CD4-positive, alpha-beta T cell treated with Interferon gamma for 1 hour (primary cell): ENCODE measurements at places on chromosomes 2 and 18.

GRCh38 chr2:73907840-73908452, 15.1 kb downstream of the ACTG2 start:
- DNase-seq: peak; percentile 58

DNA sequence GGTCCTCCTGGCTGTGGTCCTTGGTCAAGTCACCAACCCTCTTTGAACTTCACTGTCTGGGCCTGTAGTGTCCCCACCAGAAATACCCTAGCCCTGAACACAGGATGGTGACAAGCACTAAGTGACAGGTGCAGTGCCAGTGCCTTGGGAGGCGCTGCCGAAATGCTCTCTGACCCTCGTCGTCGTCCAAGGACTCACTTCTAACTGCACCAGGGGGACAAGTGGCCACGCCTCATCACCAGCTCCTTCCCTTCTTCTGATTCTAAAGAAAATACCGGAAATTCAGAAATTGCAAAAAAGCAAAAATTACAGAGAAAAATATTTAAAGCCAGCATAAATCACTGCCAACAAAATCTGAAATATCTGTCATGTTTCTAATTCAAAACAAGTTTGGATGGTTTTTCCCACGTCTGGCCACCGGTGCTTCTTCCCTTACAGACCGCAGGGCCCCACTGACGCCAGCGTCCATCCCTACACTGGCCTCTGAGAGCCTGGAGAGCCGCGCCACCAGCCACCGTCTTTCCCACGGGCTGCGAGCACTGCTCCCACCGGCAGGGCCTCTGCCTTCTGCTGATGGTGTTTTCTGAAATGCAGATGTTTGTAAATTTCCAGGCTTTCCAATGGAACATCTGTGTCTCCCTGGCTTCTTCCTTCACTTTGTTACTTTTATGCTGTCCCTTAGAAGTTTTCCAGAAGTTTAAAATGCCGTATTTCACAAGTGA, 37.4 kb upstream of the GPC1 start:
- no peak for DNase-seq

DNA sequence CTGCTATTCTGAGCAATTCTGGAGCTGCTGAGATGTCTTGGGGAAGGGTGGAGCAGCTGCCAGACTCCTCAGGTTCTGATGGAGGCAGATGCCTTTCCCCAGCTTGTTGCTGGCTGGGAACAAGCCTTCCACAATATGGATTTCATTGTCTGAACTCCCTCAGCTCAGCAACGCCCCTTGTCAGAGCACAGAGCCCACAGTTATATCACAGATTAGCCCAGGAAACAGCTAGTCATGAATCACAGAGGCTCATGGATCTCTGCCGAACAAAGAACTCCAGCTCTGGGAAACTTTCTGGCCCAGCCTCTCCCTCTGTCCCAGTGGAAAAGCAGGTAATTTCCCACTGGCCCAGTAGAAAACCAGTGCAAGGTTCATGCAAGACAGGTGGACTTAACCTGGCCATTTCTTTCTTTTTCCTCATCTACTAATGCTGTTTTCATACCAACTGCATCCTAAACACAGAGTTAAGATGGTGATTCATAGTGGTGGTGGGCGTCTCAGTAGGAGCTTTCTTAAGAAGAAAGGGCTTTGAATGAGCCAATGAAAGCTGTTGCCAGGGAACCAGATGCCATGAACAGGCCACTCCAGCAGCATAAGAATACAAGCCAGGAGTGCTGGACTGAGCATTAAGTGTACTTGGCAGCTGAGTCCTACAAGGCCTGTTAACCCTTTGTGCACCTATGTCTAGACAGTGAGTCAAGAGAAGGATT, 8.7 kb upstream of the KIAA2012 start:
- no peak for DNase-seq

DNA sequence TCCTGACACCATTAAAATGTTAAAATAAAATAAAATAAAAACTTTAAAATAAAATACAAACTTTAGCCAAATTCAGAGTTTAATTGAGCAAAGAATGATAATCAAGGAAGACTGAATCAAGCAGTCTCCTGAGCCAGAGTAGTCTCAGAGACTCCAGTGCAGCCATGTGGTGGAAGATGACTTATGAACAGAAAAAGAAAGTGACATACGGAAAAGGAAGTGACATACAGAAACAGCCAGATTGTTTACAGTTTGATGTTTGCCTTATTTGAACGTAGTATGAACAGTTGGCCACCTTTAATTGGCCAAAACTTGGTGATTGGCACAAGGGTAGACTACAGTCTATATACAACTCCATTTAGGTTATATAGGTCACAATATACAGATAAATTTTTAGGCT, 787.2 kb downstream of the ADCYAP1 start:
- no peak for DNase-seq

GRCh38 chr2:39264733-39265132, 21.0 kb upstream of the CDKL4 start:
- DNase-seq: no peak

GRCh38 chr18:7576077-7576476, 9.0 kb downstream of the PTPRM start:
- DNase-seq: no peak

- no peak for DNase-seq
These were observed 158.3 kb upstream of the NDUFV2 start for GRCh38 chr18:8943900-8944870.

GRCh38 chr2:79717364-79718007, 204.6 kb downstream of the CTNNA2 start:
- no peak for DNase-seq

DNA sequence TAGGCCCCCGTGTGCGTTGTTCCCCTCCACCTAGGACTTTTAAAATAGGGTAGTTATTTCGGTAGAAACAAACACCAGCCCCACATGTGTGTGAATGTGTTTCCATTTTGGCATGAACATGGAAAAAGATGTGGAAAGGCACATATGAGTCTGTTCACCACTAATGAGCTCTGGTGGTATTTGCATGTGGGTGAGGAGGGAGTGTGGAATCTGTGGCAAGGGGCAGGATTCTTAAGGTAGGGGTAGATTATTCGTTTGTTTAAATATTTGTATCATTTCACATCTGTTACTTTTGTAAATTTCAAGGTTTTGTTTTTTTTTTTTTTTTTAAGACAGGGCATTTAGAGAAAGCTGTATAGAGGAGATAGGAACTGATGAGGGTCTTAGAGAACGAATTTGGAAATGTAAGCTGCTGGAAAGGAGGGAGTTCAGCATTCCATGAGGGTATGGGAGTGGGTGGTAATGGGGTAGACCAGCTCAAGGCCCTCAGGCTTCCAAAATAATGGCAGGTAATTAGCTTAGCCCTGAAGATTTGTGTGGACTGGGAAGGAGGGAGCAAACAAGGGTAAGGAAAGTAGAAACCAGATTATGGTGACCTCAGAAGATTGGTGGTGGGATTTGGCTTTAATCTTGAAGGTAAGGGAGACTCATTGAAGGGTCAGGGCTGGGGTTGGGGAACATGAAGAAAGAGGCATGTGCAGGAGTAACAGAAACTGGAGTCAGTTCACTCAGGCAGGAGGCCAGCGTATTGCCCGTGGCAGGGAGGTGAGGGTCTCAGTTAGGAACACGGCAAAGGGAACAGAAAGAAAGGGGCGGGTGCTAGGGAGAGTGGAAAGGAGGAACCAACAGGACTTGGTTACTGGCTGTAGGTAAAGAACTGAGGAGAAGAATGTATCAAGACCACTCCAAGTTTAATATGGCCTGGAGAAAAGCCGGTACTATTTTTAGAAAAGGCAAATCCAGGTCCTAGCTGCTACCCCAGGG, 123.6 kb downstream of the PLB1 start:
- no peak for DNase-seq

- DNase-seq: no peak
These were observed 353.9 kb upstream of the GYPC start for GRCh38 chr2:126302043-126302442.

DNA sequence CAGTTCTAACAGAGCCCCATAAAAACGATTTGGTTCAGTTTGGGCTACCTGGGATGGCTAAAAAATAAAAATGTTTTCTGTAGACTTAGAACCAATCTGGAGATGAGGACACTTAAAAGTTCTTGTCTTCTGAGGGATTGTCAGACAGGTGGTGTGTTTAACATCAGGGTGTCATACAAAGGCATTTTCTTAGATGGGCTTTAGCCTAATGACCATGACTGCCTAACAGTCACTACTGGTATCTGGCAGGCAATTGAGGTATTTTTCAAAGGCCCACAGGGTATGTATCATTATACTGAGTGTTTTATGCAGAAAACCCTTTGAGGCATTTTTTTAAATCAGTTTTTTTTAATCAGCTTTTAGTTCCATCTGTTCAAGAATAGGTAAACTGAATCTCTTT, 341.4 kb downstream of the PARD3B start:
- no peak for DNase-seq

DNA sequence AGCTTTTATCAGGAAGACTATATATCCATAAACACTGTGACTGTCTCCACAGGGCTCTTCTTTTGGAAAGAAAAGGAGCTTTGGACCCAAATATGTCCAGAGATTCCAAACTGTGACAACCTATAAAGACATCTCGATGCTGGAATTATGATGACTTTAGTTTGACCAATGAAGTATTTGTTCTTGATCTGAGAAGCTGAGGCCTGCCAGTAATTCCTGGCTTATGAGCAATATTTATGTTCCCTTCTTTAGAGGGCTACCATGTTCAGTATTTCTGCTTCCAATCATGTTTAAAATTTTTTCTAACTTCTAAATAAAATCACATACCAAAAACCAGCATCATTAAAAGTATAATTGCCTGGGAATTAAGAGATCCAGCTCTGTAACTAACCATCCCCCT, 41.1 kb downstream of the FEZ2 start:
- no peak for DNase-seq

DNA sequence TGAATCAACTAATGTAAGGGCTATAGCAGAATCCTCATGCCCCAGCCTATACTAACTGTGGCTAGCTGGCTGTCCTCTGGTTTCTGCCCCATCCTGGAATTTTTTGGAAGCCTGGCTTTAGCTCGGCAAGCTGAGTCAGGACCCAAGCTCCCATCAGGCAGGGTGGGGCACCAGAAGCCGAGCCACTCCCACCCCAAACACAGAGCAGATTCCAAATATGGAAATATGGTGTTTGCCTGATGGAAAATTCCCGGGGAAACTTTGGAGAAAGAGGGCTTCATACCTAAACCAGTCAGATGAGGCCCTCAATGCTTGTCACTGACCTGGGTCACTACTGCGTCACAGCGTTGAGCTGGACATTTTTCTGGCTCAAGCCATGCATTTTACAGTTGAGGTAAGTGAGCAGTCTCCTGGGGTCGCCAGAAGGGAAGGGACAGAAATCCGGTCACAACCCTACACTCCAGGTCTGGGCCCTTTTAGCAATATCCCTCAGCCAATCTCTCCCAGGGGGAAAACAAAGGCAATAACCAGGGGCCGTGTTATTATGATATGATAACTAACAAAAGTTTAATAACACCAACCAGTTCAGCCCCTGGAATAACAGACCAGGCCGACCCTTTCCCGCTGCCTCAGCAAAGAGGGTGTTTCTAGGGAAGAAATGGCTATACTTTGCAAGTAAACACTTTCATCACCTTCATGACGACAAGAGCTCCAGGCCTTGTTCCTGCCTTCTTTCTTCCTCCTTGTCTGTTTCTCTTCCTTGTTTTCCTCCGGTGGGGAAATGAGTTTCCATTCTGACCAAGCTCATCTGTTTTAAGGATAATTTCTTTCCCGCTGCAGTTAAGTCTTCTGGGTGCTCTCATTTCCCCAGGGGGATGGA, 37.7 kb downstream of the PSD4 start:
- DNase-seq: no peak

DNA sequence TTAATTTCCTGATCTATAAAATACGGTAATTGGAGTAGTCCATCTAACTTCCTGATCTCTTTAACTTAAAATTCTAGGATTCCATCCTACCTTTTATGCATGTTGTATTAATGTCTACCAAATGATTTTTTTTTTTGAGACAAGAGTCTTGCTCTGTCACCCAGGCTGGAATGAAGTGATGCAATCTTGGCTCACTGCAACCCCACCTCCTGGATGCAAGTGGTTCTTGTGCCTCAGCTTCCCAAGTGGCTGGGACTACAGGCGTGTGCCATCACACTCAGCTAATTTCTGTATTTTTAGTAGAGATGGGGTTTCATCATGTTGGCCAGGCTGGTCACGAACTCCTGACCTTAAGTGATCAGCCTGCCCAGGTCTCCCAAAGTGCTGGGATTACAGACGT, 47.8 kb downstream of the CFAP36 start:
- DNase-seq: no peak

GRCh38 chr18:13428319-13428718, 209.8 kb downstream of the LDLRAD4 start:
- DNase-seq: no peak

DNA sequence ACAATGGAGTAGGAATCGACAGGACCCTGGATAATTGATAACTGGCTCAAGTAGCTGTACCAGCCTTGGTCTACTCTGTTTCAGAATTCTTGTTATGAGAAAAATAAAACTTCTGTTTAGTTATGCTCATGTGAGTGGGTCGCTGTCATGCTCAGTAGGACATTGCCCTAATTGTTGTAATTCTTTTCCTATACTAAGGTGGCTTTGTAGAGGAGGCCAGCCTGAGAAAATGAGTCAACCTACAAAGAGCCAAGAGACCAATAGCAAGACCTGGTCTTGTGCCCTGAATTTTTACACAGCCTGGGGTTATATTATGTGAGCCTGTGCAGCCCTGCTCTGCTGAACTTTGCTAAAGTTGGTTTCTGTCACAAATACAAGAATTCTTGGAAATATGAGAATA, 238.4 kb downstream of the MEIS1 start:
- DNase-seq: no peak

- DNase-seq: no peak
These were observed 138.8 kb downstream of the BCL11A start for GRCh38 chr2:60414495-60415138.

DNA sequence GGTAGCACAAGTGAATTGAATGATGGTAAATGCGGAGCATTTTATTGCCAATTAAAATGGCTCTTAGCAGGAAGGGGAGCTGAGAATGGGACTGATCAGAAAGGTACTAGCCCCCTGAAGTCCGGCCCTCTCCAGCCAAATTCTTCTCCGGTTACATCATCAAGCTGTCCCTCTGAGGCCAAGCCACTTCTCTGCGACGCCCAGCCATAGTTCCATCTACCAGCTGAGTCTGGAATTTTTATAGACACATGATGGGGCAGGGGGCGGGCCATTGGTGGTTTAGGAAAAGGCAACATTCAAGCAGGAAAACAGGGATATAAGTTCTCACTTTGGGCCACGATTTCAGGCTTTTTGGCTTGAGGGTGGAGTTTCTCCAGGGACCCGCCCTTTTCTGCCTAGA, 22.7 kb downstream of the RPRM start:
- DNase-seq: no peak

DNA sequence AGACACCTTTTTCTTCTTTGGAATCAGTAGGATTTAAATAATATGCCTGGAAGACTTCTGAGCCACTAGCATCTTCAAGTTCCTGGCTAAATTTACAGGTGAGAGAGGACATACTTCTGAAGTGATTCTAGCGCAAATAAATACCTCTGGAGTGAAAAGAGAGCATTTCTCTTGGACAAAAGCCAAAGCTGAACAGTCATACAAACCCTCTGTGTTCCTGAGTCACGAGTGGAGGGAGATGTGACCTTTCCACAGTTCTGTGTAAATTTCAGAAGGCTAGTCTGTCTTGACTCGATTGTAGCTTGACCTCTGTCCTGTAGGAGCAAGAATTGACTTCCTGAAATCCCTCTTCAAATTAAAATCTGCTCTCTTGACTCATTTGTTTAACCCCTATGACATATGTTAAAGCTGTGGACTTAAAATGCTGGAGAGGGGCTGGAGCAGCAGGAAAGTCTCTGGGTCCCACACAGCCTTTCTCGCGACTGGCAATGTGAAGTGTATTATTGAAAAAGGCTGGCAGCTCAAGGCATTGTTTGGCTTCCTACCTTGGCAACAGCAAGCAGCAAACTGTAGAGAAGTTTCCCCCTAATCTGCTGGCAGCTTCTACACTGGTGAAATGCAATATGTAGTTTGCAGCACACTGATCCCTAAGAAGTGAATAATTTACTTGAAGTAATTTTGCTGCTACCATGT, 79.6 kb upstream of the GCFC2 start:
- DNase-seq: no peak
